ENCODE measurements at places on chromosomes 6 and 20.

GRCh38 chr20:20139403-20139802 is 87.1 kb downstream of the CFAP61 start:
- DNase-seq: no peak

DNA sequence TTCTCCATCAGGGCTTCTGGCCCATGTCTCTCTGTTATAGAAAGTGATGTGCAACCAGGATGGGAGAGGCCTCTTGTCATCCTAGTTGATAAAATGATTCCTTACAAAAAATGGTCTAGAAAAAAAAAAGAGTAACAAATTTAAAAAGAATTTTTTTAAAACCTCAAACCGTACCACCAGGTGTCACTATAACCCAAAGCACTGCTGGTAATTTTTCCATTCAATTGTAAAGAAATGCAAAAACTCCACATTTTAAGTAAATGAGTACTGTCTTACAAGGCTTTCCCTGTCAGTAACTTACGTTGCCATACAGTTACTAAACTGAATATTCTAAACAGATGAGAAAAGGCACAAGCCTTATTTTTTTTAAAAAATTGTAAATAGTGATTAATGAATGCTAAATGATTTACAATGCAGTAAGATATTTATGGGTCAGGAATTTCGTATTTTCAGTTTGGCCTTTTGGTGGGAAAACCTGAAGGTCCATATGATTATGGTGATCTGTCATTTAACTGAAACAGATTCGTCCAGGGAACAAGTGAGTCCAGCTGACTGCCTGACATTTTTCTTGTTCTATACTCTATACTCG is 95.4 kb downstream of the OGFRL1 start:
- DNase-seq: no peak

DNA sequence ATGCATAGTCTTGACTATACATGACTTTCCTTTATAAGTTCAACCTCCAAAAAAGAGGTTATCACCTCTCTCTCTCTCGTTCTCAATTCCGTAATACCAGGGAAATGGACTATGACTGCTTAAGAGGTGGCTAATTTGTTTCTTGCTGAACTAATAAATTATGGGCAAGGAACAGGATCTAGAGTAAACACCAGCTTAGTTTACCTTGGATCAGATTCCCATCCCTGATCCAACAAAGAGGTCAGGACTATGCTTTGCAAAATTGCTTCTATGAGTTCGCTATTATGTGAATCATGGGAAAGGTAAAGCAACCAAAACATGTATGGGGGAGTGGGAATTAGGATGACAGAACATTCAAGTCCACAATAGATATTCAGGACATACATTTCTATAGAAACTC is 630.7 kb downstream of the HACE1 start:
- no peak for DNase-seq

- DNase-seq: no peak
Measured at GRCh38 chr6:16759181-16759645, 2.0 kb downstream of the ATXN1 start.

GRCh38 chr20:23547613-23548012 is 20.7 kb downstream of the CST9L start:
- no peak for DNase-seq

DNA sequence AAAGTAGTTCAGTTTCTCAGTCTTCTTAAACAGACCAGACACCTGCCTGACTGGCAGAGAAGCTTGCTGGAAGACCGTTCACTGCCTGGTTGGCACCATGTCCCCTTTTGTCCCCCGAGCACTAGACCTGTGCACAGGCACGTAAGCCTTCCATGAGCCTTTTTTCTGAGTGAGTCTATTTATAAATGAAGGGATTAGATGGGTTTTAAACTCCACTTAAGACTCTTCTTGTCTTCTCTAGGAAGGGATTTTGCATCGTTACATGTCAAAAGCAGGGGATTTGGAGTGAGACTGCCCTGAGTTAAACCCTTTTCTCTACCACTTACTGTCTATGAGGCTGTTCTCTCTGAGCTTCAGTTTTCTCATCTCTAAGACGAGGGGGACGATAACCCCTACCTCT is 37.6 kb downstream of the STK35 start:
- no peak for DNase-seq

DNA sequence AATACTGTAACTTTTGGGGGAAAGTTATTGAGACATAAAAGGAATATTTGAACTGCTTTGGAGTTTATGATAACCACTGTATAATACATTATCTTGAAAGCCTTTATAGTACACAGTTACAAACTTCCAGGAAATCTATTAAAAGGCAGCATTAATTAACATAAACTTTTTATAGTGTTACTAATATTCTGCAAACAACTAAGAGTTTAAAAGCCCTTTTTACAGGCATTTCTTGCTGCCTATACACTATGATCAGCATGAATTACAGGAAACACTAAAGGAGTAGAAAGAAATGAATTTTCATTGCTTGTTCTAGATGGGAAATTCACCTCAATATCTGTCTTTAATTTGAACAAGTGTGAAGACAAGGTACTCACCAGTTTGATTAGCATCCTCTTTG is 252.3 kb upstream of the ZFP64 start:
- no peak for DNase-seq

GRCh38 chr6:73079611-73079955 is 145.7 kb downstream of the KHDC1L start:
- DNase-seq: no peak

- DNase-seq: no peak
Measured at GRCh38 chr6:90019216-90019615, 124.9 kb downstream of the GJA10 start.

GRCh38 chr6:7960848-7961247 is 50.3 kb upstream of the TXNDC5 start:
- DNase-seq: no peak

DNA sequence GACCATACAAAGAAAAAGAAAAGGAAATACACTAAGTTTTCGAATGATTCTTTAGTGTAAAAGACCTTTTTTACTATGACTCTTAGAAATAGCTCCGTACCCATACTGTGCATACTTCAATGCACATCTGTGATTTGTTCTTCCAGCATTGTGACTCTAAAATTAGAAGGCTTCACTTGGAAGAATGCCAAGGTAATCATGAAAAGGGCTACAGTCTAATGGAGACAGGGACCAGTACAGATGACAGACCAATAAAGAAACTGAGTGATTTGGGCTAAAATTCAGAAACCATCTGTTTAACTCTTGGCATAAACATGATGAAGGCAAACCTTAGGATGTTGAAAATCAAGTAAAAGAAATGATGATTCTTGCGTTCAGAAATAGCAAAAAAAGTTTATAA is 46.3 kb downstream of the CYP39A1 start:
- no peak for DNase-seq

- peak; percentile 83 for DNase-seq
Measured at GRCh38 chr6:31769684-31770371, 7.3 kb downstream of the VWA7 start.

- no peak for DNase-seq
Measured at GRCh38 chr6:98880486-98880885, 46.1 kb downstream of the POU3F2 start.

- no peak for DNase-seq
Measured at GRCh38 chr6:22302838-22303237, 6.0 kb upstream of the PRL start.

GRCh38 chr6:163841326-163841725 is 426.8 kb downstream of the QKI start:
- DNase-seq: no peak

DNA sequence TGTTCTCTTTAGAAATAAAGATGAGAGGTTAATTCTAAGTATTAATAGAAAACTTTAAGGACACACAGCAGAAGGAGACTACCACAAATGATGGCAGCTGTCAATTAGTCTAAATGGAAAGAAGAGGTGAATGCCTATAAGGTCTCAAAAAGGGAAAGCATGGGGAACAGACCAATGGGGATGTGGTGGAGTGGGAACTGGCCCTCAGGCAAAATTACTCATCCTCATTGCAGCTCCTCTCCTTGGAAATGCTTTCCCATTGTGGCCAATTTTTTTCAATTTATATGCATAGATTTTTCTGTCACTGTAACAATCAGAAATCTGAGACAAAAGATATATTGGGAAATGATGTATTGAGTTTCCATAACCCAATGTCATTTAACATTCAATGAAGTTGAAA is 222.9 kb upstream of the DEFB112 start:
- no peak for DNase-seq

GRCh38 chr6:153591159-153591558 is 447.9 kb upstream of the OPRM1 start:
- no peak for DNase-seq

GRCh38 chr6:33276581-33276863 is 401 bp upstream of the B3GALT4 start:
- no peak for DNase-seq

DNA sequence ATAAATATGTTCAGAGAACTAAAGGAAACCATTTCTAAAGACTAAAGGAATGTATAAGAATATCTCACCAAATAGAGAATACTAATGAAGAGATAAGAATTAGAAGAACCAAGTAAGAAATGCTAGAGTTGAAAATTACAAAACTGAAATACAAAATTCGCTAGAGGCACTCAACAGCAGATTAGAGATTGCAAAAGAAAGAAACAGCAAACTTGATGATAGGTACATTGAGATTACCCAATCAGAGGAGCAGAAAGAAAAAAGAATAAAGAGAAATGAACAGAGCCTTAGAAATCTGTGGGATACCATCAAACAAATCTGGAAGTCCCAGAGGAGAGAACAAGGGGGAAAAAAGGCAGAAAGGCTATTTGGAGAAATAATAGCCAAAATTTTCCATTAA is 6.3 kb upstream of the PDCD2 start:
- DNase-seq: no peak

- DNase-seq: no peak
Measured at GRCh38 chr6:110681543-110682459, 133.5 kb downstream of the CDK19 start.

DNA sequence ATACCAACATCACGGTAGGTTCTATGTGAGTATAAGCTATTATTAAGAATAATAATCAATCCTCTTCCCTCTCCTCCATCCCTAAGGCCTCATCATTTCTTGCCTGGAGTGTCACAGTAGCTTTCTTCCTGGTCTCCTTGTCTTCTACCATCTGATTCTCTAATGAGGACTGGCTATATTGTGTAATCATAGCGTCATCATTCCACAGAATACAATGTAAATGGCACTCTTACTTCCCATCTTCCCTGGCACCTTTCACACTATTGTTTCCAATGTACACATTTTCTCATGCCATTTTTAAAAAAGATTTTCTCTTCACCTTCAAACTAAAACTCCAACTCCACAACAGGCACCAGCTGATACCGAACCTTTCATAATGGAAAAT is 2.2 kb upstream of the BTN3A2 start:
- no peak for DNase-seq

DNA sequence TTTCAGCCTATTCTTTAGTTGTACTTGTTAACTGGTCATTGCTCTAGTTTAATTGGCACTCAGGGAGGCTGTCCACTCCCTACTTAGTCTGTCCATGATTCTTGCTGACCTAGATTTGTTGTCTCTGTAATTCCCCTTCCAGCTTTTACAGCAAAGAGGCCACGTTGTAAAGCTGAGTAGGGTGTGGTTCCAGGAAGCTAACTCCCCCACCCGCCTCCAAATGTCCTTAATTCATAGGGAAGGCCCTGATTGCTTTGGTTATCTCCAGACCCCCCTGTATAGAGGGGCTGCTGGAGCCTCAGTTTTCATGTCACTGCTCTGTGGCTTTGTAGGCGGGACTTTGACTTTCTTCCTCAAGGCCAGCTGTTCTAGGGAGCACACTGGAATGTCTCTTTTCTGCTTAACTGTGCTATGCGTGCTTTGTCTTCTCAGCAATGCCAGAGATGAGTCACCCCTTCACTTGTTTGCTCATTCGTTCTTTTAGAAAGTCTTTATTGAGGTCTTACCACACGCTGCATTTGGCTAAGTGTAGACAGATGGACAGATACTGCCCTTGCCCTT is 175.1 kb upstream of the JAG1 start:
- DNase-seq: no peak

- no peak for DNase-seq
Measured at GRCh38 chr20:50394569-50394968, 115.6 kb upstream of the PTPN1 start.

DNA sequence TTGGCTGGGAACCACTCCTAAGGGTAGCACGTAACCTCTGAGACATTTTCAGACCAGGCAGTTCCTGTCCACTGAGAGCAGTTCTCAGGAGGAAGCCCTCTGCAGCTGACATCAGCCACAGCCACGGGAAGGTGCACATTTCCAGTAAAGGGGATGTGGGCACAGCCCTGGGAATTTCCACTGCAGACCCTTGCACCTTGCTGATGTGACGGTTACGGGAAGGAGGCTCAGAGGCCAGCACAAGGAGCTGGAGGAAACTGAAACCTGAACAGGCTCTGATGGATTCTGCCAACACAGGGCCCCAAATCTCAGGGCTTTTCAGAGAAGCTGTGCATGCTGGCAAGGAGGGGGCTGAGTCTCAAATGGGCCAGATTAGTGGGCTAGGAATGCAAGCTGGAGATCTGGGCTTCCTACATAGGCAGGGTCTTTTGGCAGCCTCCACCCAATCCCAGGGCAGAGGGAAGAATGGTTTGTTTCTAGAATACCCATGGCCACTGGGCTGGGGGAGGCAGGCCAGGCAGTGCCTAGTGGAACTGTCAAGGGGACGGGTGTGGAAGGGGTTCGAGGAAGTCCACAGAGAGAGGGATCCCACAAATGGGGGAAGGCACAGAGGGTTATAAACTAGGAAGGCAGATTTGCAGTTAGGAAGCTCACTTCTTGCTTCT is 14.2 kb downstream of the EBF4 start:
- DNase-seq: no peak

DNA sequence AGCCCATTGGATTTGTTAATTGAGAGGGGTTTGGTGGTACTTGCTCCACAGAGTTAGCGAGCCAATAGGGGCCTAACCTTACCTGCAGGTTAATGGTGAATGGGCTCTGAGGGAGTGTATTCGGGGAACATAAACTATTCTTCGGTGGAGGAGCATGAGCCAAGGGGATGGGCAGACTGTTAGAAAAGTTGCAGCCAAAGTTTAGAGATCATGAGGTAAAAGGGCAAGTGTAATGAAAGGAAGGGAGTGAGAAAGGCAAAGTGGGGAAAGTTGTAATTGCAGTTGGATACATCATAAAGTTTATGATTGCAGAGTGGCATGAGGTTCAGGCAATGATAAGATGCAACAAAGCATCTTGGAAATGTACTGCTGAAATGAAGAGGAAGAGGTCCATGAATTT is 142.1 kb upstream of the TBX18 start:
- DNase-seq: no peak

- no peak for DNase-seq
Measured at GRCh38 chr6:135990439-135990838, 138.9 kb downstream of the PDE7B start.

DNA sequence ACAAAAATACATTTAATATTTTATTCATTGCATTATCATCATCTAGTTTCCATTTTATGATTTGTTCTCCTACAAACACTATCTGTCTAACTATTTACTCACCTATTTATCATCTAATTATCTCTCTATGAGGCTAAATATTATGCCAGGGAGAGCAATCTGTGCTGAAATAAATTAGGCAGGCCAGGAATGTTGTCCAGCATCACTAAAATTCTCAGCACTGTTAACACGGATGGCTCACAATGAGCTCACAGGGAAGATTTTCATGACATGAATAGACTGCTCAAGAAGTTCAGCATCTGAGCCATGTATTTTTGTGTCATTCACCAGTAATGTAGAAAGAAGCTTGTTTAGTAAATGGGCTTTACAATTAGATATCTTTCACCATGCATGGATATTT is 1277.2 kb downstream of the GRIK2 start:
- no peak for DNase-seq

All from stimulated activated CD4-positive, alpha-beta T cell treated with anti-CD3 and anti-CD28 coated beads, Interleukin-4, amount 100 ng/mL, for 48 hours (primary cell).